ENCODE measurements at places on chromosomes 4 and X.

DNA sequence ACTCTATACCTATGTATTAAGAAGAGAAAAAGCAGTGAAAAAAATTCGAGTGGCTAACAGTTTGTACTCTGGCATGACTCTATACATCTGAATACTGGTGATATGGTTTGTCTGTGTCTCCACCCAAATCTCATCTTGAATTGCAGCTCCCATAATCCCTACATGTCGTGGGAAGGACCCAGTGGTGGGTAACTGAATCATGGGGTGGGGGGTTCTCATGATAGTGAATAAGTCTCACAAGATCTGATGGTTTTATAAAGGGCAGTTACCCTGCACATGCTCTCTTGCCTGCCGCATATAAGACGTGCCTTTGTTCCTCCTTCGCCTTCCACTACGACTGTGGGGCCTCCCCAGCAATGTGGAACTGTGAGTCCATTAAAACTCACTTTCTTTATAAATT lies 70.4 kb downstream of the LRBA start:
- peak; percentile 34 for DNase-seq

GRCh38 chr4:86181585-86181984 lies 178.3 kb downstream of the MAPK10 start:
- no peak for DNase-seq

DNA sequence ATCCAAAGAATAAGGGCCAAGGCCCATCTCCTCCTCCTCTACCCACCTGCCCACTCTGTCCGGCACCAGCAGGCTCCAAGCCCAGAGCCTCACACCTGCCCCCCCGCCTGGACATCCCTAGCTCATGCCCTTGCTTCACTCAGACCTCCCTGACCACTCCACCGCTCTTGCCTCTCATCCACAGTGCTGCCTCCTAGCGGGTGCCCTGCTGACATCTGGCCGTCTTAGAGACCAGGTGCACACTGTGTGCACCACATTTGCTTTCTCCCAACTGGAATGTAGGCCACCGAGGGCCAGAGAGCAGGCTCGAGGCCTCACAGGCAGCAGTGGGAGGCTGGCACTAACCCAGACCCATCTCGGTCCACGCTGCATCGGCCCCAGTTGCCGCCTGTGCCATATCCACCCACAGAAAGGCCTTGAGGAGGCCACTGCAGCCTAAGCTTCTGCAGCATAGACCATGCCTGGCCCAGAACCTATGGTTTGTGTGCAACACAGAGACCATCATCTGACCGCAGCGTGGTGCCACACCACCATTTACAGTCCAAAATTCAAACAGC lies 13.5 kb downstream of the LETM1 start:
- no peak for DNase-seq

DNA sequence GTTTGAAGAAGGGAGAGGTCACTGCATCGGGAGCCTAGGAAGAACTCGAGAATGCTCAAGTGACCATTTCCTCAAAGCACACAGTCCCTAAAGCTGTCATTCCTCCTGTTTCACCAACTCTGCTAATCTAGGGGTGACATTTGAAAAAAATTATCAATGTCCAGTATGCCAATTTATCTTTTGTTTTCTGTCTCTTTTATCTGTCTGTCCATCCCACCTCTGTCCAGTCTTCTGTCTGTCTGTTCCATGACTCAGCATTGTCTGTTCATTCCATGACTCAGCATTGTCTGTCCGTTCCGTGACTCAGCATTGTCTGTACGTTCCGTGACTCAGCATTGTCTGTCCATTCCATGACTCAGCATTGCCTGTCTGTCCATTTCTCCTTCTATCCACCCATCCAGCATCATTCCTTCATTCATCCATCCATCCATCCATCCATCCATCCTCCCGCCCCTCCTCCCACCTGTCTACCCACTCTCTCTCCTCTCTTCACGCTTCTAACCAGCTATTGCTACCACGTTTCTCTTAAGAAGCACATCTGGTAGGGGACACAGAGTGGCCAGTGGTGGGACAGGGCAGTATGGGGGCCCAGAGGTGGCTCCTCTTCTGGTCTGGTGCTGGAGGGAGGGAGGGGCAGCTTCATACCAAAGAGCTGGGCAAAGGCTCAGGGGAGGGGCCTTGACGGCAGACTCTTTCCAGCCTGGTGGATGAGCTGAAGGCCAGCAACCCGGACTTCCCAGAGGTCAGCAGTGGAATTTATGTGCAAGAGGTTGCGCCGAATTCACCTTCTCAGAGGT lies 34.1 kb downstream of the HTRA3 start:
- peak; percentile 53 for DNase-seq

GRCh38 chrX:132375941-132376340 lies 112.9 kb downstream of the MBNL3 start:
- DNase-seq: no peak

DNA sequence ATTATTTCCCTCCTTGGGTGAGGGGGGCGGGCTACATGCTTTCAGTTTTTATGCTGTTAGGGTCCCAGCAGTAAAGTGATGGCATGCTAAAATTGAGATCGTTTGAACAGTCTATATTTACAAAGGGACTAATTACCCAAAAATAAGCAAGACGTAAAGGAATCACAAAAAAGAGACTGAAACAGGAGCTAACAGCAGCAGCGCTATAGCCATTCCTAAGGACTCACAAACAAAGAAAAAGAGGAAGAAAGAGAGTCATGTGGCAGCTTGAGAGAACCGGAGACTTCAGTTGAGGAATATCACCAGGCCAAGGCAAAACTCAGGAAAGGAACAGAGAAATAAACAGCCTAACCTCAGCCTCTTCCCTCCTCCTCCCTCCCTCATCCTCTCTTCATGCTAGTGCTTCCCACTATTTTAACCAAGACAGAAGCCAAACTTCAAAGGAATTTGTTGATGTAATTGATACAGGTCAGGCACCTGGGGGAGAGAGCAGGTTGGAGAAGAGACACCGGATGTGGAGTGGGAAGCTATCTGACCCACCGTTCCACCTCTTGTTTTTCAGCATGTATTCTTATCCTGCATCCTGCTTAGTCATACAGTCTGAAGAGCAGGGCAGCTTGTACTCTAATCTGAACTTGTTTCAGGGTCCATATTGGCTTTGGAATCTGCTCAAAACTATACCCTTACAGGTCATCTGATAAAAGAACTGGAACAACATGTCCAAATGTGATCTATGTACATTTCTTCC lies 383.7 kb downstream of the NAF1 start:
- no peak for DNase-seq

GRCh38 chrX:40310447-40310846 lies 212.7 kb upstream of the BCOR start:
- no peak for DNase-seq

DNA sequence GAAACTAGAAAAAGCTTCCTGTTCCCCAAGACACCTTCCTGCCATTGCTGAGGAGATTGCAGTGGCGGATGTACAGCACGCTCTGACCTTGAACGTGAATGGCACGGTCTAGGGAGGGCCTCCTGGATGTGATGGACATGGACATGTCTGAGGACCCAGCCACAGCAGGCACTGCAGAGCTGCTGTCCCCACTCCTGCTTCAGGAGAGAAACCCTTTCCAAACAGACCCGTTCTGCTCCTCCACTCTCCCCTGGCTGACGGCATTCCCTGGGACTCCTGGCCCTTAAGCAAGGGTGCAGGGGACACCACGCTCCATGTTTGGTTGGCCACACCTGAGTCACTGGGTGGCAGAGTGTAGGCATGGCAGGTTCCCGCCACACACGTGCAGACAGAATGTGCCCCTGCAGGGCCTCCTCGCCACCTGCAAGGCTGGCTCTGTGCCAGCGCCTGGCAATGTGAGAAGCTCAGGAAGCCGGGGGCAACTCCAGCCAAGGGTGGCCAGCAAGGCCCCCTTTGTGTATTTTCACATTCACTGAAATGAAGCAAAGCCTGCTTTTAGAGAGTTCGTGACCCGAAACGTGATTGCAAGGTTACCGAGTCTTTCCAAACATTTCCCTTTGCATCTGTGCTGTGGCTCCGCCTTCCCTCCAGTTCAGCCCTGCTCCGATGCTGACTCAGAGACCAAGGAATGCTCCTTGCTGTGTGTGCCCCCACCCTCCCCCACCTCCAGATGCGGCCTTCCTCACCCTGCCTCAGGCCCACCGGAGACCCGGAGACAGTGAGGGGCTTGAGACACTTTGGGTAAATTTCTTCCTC lies 46.1 kb downstream of the HTRA3 start:
- DNase-seq: peak; percentile 34

- no peak for DNase-seq
These were observed 51.1 kb upstream of the RBMX start for GRCh38 chrX:136931661-136932060.

GRCh38 chr4:100894339-100894870 lies 376.6 kb upstream of the EMCN start:
- no peak for DNase-seq

DNA sequence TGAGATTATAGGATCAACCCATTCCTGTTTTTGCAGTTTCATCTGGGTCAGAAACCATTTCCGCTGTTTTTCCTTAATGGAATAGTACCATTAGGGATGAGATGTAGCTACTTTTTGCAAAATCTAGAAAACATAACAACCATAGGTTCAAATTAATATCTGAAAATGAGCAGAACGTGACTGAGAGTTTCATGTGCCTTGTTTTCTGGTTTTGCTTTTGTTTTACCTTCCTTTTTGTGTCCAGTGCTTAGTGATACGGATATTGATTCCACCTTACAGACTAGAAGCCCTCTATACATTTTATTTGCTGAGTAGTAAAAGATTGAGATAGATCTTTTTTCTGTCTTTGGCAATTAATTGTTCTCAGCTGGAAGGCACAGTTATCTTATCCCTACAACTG lies 46.5 kb downstream of the SNX25 start:
- DNase-seq: no peak

DNA sequence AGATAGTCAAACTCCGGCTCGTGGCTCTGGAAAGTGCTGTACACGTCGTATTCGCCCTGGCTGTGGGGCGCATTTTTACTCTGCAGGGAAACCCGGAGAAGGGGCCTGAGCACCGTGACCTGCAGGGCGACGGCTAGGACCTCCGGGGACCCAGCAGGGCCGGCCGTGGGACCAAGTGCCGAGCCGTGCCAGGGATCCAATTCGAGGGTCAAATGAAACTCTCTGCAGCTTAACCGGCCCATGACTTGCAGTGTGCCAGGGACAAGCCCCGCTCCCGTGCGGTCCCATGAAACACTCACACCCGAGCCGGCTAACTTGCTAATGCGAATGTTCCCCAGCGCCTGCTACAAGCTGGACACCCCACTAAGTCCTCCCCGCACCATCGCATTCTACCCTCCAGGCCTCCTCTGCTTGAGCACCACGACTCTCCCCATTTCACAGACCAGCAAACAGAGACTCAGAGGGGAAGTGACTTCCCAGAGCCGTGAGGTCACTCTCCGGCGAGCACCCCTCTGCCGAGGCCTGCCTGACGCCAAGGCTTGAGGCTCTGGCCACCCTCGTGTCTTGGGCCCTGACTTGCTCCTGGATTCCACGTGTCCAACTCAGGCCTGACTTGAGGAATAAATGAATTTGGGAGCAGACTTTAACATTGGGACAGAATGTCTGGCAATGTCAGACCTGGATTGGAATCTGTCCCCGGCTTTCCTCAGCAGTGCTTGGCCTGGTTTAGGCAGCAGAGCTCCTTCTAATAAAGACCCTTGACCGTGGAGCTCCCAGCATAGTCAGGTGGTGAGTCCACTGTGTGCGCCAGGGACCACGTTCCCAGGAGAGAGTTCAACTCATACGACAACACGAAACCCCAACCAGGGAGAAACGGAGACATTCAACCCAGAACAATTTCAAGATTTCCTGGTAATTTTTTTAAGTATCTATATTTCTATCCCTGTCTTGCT lies 93.6 kb downstream of the PPP2R2C start:
- no peak for DNase-seq

GRCh38 chr4:6221851-6222760 lies 21.8 kb upstream of the JAKMIP1 start:
- DNase-seq: no peak

- DNase-seq: no peak
These were observed 60.2 kb upstream of the MAOA start for GRCh38 chrX:43595931-43596330.

- no peak for DNase-seq
These were observed 26.3 kb downstream of the TBC1D14 start for GRCh38 chr4:6935965-6936364.

All from liver (tissue), 10 donors.